Activated CD8-positive, alpha-beta memory T cell treated with anti-CD3 and anti-CD28 coated beads for 1 hour (primary cell): ENCODE measurements at places on chromosomes 5 and 9.

- no peak for DNase-seq
Observed at GRCh38 chr9:135928731-135929655, 21.6 kb upstream of the CAMSAP1 start.

DNA sequence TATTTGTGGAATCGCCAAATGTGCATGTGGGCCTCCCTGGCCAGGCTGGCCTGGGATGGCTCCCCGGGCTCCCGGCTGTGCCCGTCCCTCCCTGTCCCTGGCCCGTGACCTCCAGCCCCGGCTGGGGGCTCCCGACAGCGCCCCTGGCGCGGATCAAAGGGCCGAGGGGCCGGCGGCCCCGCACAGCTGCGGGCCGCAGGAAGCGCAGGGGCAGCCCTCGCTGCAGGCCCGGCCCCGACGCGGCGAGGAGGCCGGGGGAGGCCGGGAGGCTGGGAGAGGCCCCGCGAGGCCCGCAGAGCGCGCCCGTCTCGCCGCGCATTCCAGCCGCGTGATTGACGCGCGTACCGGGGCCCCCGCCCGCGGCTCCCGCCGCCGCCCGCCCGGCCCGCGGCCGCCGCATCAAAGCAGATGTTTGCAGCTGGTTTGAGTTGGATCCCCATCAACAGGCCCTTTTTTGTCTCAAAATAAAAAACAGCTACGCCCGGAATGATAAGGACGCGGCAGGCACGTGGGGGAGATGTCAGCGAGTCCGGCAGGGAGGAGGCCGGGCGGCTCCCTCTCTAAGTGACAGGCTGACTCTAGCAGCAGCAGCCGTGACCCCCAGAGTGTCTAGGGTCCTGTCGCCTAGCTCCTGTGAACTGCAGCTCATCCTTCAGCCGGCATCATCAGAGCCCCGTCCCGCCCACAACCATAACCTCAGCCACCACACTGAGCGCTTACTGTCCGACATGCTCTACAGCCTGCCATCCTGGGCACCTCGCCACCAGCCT lies 69.4 kb downstream of the LMX1B start:
- DNase-seq = no peak

DNA sequence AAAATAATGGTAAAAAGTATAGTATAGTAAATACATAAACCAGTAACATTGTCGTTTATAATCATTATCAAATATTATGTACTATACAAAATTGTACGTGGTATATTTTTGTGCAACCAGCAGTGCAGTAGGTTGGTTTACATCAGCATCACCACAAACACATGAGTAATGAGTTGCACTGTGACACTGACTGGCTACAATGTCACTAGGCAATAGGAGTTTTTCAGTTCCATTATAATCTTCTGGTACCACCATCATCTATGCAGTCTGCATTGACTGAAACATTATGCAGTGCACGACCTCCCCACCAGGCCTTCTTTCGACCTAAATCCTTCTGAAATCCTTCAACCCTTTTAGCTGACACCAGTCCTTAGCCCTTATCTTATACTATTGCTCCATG lies 105.8 kb downstream of the SREK1 start:
- DNase-seq = no peak

- DNase-seq = peak; percentile 43
Observed at GRCh38 chr5:149990518-149991376, 9.7 kb downstream of the TIGD6 start.

DNA sequence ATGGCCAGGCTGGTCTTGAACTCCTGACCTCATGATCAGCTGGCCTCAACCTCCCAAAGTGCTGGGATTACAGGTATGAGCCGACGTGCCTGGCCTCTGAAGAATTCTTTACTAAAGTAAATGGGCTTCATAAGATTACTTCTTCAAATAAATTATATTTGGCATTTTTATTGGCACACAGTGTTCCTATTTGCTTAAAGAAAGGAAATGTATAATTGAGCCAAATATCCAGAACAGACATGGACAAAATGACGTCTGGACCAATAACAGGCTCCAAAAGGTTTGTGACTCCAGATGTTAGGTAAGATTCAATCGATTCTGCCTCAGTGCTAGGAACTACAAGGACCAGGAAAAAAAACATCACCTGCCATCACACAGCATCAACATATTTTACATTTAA lies 40.7 kb downstream of the ECPAS start:
- DNase-seq = no peak

- no peak for DNase-seq
Observed at GRCh38 chr9:137550231-137550621, at the start of gene PNPLA7. Gene PNPLA7 (minus strand): TSS chr9:137550402. CDS start chr9:137550197, 205 bp downstream.

GRCh38 chr9:131559421-131560000 lies 14.2 kb downstream of the PRRT1B start:
- no peak for DNase-seq

GRCh38 chr9:124453586-124454191 lies 3.4 kb downstream of the ADGRD2 start:
- no peak for DNase-seq

DNA sequence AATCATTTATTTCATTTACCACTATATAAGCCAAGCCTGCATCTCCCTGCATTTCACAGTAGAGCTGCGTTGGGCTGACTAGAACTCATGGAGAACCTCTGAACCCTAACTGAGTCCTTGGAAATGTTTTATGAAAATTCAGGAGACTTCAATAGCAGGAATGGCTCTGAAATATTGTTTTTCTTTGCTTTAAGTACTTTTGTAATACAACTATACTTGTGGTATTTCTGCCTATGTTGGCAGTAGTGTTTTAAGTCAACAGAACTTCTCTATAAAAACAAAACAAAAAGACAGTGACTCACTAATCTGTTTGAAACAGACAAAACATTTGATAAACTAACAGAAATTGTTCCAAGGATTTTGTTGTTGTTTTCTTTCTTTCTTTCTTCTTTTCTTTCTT lies 489.2 kb upstream of the MEF2C start:
- DNase-seq = no peak
